ENCODE measurements at places on chromosomes 1 and 21. TPM values are rescaled to one million over a fixed set of nuclear protein-coding genes. Genes with fewer than 3 reads are reported as not detected.

- H3K36me3 ChIP-seq: no peaks in the 10 kb centered on the region
- H3K4me3 ChIP-seq: no peak overlapping the region
- H3K27me3 ChIP-seq: no peaks in the 10 kb centered on the region
- no peaks in the 10 kb centered on the region for H3K4me1 ChIP-seq
- DNase-seq: no peak
These were observed 30.3 kb downstream of the TMCO4 start for GRCh38 chr1:19769211-19769932.

DNA sequence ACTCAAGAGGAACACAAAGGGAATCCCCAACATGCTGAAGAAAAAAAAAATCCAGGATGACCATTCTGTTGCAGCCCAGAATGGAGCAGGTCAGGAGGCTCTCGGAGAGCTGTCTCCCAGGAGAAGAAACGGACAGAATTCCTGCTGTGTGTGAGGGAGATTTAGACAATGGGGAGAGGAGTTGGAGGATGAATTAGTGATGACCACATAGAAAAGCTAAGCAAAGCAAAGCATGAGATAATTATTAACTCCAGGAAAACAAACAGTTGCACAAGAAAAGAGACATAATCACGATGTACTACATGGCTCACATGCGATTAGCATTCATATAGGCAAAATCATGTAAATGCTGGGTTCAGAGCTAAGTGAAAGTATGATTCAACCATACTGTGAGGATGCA, 61.1 kb upstream of the SMYD2 start:
- no peaks in the 10 kb centered on the region for H3K4me1 ChIP-seq
- no peak overlapping the region for H3K4me3 ChIP-seq
- no peak overlapping the region for H3K27ac ChIP-seq
- H3K27me3 ChIP-seq: peaks cover 3% of the 10 kb centered on the region
- DNase-seq: no peak

GRCh38 chr1:67169496-67169895, 3.2 kb downstream of the IL23R start:
- H3K4me1 ChIP-seq: peaks cover 5% of the 10 kb centered on the region
- H3K27ac ChIP-seq: no peak overlapping the region
- no peaks in the 10 kb centered on the region for H3K36me3 ChIP-seq
- H3K4me3 ChIP-seq: no peak overlapping the region
- H3K27me3 ChIP-seq: no peaks in the 10 kb centered on the region

GRCh38 chr1:186236921-186237320, 138.1 kb downstream of the TPR start:
- no peak for DNase-seq
- no peaks in the 10 kb centered on the region for H3K4me1 ChIP-seq
- H3K36me3 ChIP-seq: no peaks in the 10 kb centered on the region
- H3K27ac ChIP-seq: no peak overlapping the region
- no peaks in the 10 kb centered on the region for H3K27me3 ChIP-seq

SH3BGR gene
- polyA plus RNA-seq: 34.3 TPM

DNA sequence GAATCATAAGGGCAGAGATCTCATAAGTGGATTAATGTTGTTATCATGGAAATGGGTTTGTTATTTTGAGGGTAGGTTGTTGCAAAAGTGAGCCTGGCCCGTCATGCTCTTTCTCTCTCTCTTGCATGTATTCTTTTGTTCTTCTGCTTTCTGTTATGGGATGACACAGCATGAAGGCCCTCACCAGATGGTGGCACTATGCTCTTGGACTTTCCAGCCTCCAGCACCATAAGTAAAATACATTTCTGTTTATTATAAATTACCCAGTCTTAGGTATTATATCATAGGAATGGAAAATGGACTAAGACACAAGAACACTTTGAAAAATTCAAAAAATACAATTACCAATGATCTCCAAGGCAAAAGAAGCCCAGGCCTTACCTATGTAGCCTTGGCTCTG, 676.1 kb downstream of the PTPRU start:
- H3K4me1 ChIP-seq: no peaks in the 10 kb centered on the region
- H3K27ac ChIP-seq: no peak overlapping the region
- peaks cover 6% of the 10 kb centered on the region for H3K27me3 ChIP-seq
- no peaks in the 10 kb centered on the region for H3K36me3 ChIP-seq
- H3K4me3 ChIP-seq: no peak overlapping the region
- no peak for DNase-seq

OR2T29 gene
- polyA plus RNA-seq: not detected

LHX8 gene
- not detected for polyA plus RNA-seq

- DNase-seq: no peak
- H3K4me3 ChIP-seq: no peak overlapping the region
- H3K4me1 ChIP-seq: no peaks in the 10 kb centered on the region
- H3K36me3 ChIP-seq: no peaks in the 10 kb centered on the region
- H3K27ac ChIP-seq: no peak overlapping the region
- no peaks in the 10 kb centered on the region for H3K27me3 ChIP-seq
These were observed 33.5 kb downstream of the KCNC4 start for GRCh38 chr1:110243574-110243973.

DNA sequence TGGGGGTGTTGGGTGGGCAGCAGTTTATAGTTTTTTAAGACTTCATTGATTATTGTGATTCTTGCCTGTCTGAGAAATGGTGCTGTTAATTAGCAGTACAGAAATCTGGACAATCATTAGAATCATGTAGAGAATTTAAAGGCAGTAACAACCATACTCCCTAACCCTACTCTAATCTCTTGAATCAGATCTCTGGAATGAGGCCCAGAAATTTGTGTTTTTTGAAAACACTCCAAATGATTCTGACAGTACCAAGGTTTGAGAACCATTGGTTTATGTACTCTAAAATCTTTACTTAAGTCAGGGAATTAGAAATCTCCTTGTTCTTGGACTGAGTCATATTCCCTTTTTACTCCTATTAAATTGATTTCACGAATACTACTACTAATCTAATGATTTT, 24.0 kb downstream of the FNBP1L start:
- H3K36me3 ChIP-seq: no peaks in the 10 kb centered on the region
- H3K4me1 ChIP-seq: peaks cover 15% of the 10 kb centered on the region

DNA sequence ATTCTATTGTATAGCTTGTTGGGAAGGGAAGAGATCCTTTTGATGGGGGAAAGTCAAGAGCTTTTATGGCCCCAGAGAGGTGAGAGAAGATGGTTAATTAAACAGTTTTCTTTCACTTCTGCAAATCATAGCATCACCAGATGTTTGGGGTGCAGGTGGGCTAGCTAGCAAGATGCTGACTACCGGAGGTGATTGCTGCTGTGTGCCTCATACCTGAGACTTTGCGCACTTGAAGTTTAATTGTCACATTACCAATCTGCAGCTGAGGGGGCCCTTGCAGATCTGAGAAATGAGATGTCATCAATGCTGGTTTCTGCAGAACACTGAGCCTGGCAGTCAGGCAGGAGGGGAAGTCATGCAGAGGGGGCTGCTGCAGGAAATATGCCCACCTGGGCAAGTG, 73.9 kb downstream of the SNRPE start:
- no peaks in the 10 kb centered on the region for H3K36me3 ChIP-seq
- no peak for DNase-seq
- H3K4me1 ChIP-seq: no peaks in the 10 kb centered on the region
- H3K4me3 ChIP-seq: no peak overlapping the region
- H3K27me3 ChIP-seq: no peaks in the 10 kb centered on the region

GRCh38 chr1:201459775-201460174, 9.2 kb downstream of the PHLDA3 start:
- H3K4me1 ChIP-seq: peaks cover 18% of the 10 kb centered on the region
- H3K27ac ChIP-seq: no peak overlapping the region
- no peak overlapping the region for H3K4me3 ChIP-seq
- no peaks in the 10 kb centered on the region for H3K27me3 ChIP-seq

GRCh38 chr1:228308628-228309325, 97.9 kb downstream of the TRIM11 start:
- no peak overlapping the region for H3K4me3 ChIP-seq
- no peak for DNase-seq
- no peaks in the 10 kb centered on the region for H3K27me3 ChIP-seq
- H3K36me3 ChIP-seq: no peaks in the 10 kb centered on the region
- H3K27ac ChIP-seq: no peak overlapping the region

DNA sequence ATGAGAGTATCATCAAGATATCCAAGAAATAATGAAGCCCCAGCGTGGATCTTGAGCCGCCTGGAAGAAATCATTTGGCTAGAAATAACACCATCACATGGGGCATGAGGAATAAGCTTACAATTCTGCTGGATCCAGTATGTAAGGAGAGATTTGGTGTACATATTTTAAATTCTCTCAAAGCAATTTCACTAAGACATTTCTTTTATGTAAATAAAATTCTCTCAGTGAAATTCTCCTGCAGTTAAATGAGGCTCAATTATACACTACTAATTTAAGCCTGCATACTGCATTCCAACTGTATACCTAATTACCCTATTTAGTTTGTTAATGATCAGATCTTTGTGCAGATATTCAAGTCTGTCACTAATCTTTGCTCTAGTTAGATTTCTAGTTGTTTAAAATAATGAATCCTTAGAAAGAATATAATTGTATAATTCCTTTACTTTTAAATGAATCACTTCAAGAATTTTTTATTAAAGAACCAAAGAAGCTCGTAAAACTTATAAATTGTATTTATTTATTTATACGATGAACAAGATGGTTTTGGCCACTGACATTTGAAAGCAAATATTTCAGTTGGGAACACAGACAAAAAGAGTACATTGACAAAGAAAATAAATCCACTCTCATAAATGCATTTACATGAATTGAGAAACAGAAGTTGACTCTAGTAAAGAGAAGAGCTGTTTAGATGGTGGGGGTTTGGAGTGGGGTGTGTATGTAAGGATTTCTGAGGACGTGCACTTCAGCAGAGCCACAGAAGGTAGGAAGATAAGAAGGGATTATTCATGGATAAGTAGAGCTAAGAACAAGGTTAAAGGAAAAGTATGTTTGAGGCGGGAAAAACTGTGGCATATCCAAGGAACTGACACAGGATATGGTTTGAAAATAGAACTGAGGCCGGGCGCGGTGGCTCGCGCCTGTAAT, 466.8 kb downstream of the DSCAM start:
- H3K27ac ChIP-seq: no peak overlapping the region
- H3K27me3 ChIP-seq: no peaks in the 10 kb centered on the region
- no peak overlapping the region for H3K4me3 ChIP-seq
- no peaks in the 10 kb centered on the region for H3K4me1 ChIP-seq
- no peak for DNase-seq

DNA sequence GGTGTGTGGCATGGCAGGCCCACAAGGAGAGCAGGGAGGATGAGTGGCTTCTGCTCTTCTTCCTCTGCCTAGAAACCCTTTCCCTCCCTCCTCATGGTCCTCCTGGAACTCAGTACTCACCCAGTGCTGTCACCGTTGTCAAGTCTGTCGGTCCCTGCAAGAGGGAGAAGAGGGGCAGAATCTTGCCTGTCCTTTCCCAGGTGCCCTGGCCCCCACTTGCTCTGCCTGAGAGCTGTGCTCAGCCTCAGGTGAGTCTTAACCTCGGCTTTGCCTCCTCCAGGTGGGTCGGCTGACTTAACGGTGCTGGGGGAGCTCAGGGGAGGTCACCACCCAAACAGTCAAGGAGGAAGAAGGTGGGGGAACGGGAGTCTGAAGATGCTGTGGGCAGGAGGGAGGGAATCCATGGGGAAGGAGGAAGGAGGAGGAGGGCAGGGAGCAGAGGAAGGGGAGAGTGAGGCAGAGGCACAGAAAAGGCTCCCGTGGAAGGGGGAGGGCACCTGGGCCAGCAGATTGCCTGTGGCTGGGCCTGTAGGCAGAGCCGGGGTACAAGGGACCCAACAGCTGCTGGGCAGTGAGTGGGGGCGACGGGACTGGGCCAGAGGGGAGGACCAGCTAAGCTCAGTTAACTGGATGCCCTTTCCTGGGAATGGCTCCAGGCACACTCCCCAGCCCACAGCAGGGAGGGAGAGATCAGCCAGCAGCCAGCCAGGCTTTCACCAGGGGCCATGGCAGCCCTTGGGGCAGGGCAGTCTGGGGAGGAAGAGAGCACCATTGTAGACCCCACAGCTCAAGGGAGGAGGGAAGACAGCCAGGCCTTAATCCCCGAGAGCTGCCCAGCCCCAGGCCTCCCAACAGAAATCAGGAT, 26.3 kb downstream of the CTNNBIP1 start:
- DNase-seq: no peak
- H3K27me3 ChIP-seq: no peaks in the 10 kb centered on the region
- H3K27ac ChIP-seq: no peak overlapping the region
- no peak overlapping the region for H3K4me3 ChIP-seq
- no peaks in the 10 kb centered on the region for H3K36me3 ChIP-seq

All from adrenal gland (tissue), 19 donors.